SJCRH30 (cell line): ENCODE measurements at places on chromosomes 6 and 20. TPM values are rescaled to one million over a fixed set of nuclear protein-coding genes. Genes with fewer than 3 reads are reported as not detected.

Gene RBM12
- 137 and 142 TPM in 2 replicates for total RNA-seq

Gene COL21A1
- total RNA-seq = 1.2 and 1.6 TPM in 2 replicates

Gene LY6G6D
- total RNA-seq = not detected in 2 replicates

Gene ANGPT4
- not detected in 2 replicates for total RNA-seq

Gene ZSCAN12
- total RNA-seq = 8.4 and 10.5 TPM in 2 replicates

Gene PPIL6
- total RNA-seq = 0.28 TPM in 1 of 2 replicates, not detected in the other

Gene CLVS2
- total RNA-seq = not detected in 2 replicates

Gene ENPP3
- 0.05 and 1.1 TPM in 2 replicates for total RNA-seq

Gene GSS
- total RNA-seq = 52.8 and 53.8 TPM in 2 replicates
